Activated T-helper 17 cell treated with anti-CD3 and anti-CD28 coated beads, Interleukin-2, amount 50 U/mL, for 72 hours (primary cell): ENCODE measurements at places on chromosomes 2 and 18. TPM values are rescaled to one million over a fixed set of nuclear protein-coding genes. Genes with fewer than 3 reads are reported as not detected.

- ATAC-seq = no peak
Measured at GRCh38 chr2:20485612-20486388, 38.9 kb downstream of the RHOB start.

DNA sequence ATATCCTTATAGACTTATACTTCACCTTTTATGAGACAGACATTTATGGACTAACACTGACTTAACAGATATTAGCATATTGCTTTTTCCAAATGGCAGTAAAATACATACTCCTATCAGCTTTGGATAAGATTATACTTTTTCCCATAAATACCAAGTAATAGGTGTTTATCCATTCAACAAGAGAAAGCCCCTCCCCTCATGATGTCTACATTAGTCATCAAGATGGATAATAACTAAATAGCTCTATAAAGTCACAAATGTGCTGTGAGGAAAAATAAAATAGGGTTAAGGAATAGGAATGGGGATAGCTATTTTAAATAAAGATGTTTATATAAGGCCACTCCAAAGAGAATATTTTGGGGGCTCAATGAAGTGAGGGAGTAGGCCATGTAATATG is 39.4 kb downstream of the CSRNP3 start:
- ATAC-seq = no peak

Gene CHRND
- not detected for total RNA-seq

GRCh38 chr18:74951165-74951760 is 257.7 kb downstream of the PTGR3 start:
- peak; percentile 87 for ATAC-seq

Gene LIMS3
- 0.65 TPM for total RNA-seq

- ATAC-seq = no peak
Measured at GRCh38 chr18:32735781-32736180, 37.0 kb downstream of the KLHL14 start.

Gene SLC9A4
- 0.11 TPM for total RNA-seq

Gene ETAA1
- total RNA-seq = 8.5 TPM

DNA sequence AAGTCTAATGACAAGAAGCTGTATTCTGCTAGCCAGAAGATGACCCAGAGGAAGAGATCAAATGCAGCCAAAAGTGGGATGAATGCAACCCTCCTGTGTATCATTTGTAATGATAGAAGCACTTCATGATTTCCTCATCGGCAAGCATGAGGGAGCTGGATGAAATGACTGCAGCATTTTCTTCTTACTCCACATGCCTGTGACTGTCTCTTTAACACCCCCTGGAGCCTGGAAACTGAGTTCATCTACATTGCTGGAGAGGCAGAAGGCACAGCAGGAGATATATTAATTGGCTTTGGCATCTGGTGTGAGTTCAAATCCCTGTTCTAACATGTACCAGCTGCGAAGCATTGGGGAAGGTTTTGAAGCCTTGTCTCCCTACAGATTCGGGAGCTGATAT is 37.7 kb downstream of the ID2 start:
- no peak for ATAC-seq

GRCh38 chr2:2540406-2540805 is 209.3 kb upstream of the MYT1L start:
- ATAC-seq = no peak

GRCh38 chr2:71862921-71863320 is 284.7 kb downstream of the CYP26B1 start:
- no peak for ATAC-seq

DNA sequence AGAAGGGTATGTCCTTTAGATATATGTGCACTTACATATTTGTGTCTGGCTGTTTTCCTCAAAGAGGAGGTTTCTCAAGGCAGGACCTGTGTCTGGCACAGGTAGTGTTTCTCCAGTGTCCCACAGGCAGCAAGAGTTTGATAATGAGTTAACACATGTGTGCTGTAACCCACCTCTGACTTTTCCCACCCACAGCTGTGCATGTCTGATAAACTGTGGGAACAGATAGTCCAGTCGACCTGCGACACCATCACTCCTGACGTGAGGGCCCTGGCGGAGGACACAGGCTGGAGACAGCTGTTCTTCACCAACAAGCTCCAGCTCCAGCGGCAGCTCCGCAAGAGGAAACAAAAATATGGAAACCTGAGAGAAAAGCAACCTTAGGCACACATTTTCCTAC is 58.2 kb downstream of the SLC16A14 start:
- ATAC-seq = no peak

Gene CCDC85A
- not detected for total RNA-seq

DNA sequence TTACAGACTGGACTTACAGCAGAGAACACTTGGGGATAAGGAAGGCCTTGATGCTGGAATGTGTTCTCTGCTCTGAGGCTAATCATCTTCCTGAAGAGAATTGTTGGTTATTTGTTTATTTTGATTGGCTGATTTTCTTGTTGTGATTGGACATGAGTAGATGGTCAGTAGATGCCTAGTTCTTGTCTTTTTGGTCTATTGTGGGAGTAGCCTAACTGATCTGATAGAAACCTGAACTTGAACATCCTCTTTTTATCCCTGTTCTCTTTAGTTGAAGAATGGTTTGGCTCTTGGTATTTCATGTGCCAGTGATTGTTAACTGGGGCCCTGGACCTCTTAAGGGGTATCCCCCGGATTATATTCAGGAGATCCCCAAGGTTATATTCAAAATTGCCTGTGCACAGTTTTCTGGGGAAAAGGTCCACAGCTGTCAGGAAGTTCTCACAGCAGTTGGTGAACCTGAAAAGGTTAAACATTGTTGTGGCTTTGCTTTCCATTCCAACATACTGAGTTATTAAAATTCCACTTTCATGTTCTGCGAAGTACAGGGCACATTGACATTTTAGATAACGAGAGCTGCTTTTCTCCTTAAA is 13.6 kb downstream of the TWSG1 start:
- no peak for ATAC-seq

DNA sequence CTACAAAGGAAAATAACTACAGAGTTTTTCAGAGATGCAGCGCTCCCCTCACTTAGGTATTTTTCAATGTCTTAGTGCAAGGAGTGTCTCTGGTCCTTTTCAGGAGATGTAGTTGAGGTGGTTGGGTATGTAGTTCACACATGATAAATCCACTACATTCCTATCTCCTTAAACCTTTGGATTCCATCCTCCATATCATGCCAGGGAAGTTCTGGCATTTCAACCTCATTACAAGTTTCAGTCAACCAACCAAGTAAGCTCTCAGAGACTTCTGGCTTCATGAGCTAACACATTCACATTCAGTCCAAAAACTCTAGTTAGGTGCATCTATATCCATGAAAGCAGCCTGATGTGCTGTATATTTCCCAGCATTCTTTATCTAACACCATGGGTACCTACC is 47.3 kb downstream of the MAP3K20 start:
- no peak for ATAC-seq

Gene MROH2A
- total RNA-seq = not detected

Gene IL36A
- total RNA-seq = not detected
